ENCODE measurements at places on chromosomes 5 and 9.

GRCh38 chr5:148970228-148970627, 92.6 kb downstream of the SH3TC2 start:
- DNase-seq = peak; percentile 59

DNA sequence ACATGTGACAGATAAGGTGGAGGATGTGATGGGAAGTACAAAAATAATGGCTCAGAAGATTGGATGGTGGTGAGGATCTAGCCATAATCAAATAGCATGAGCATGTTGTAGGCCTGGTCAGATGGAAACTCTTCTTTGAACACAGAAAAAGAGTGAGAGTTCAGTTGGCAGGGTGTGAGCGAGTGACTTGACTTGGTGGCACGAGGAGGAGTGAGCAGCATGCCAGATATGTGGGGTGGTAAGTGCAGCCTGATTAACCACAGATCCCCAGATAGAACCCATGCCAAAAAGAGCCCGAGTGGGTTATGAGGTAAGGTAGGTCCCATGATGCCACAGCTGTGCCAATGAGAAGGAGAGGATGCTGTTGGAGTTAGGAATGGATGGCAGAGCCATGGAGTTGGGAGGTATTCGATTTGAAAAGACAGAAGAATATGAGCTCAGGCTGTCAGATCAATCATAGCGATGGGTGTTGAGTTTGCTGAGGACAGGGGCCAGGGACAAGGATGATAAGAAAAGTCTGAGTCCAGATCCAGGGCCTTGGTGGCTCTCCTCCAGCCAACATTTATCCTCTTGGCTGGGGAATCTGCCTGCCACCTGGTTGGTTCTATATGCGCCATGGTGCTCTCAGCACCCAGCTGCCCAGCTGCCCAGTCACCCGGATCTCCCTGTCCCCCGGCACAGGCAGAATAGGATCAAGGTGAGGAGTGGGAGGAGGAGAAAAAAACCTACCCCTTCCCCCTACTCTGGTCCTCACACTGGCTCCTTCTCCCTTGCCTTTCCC, 16.5 kb downstream of the GARNL3 start:
- DNase-seq = no peak

DNA sequence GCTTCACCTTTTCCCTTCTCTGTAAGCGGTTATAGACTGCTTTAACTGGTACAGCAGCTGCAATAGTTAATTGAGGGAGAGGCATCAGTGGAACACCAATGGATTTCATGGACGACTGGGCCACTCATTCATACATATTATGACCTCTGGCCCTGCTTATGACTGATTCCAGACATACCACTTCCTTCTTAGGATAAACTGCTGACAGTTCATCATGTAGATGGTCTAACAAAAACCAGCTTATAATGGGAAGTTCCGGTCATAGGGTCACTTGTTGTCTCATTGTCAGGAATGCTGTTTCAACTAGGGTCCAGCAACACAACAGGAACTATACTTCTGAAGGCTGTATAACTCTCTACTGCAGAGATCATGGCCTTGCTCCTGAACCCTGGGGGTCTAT, 265.2 kb upstream of the RASA1 start:
- no peak for DNase-seq

- DNase-seq = no peak
Measured at GRCh38 chr9:121622387-121623203, 28.8 kb upstream of the DAB2IP start.

- DNase-seq = peak; percentile 51
Measured at GRCh38 chr5:149432911-149433401, 53.9 kb upstream of the IL17B start.

- DNase-seq = no peak
Measured at GRCh38 chr9:91486699-91487497, 63.3 kb upstream of the NFIL3 start.

GRCh38 chr9:79700607-79701360, 129.0 kb downstream of the TLE4 start:
- no peak for DNase-seq

DNA sequence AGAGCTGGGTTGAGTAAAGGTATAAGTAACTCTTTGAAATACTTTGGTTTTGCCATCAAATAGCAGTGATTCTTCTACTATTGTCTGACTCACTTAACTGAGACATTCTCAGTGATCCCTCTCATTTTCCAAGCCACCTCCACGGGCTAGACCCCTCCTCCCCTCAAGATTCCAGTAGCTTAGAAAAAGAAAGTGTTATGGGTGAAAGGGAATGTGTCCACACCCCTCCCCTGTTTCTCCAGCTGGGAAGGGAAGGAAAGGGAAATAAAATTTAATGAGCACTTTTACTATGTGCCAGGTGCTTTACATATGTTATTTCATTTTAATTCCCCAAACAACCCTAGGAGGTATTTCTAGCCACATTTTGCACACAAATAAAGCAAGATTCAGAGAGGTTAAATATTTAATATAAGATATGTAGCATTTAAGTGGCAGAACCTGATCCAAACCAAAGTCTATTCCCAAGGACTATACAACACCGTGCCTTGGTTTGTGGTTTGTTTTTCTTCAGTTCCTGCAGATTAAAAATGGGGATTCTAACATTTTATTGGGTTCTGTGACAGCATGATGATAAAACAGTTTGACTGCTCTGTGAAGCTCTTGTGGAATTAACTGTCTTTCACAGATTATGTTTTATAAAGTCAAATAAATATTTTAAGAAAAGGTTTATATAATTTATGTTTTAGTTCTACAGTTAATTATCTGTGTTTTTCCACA, 135.9 kb downstream of the ZSWIM6 start:
- DNase-seq = peak; percentile 74

DNA sequence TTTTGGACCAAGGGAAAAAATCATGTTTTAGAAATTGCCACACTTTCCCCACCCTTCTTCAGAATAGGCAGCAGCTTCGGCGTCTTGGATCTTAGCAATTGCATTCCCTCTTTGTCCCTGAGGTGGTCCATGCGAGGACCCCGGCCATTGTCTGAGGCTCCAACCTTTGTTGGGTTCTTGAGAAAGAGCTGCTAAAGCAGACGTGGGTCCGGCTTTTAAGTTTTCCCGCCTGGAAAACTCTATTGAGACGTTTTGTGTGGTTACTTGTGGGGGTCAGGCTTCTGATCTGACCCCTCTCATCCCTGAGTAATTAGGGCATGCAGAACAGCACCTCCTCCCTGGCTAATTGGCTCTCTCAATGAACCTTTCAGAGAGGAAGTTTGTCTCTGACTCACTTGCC, 509.6 kb upstream of the TNC start:
- DNase-seq = no peak

GRCh38 chr5:96566833-96567587, 95.2 kb upstream of the CAST start:
- DNase-seq = no peak

DNA sequence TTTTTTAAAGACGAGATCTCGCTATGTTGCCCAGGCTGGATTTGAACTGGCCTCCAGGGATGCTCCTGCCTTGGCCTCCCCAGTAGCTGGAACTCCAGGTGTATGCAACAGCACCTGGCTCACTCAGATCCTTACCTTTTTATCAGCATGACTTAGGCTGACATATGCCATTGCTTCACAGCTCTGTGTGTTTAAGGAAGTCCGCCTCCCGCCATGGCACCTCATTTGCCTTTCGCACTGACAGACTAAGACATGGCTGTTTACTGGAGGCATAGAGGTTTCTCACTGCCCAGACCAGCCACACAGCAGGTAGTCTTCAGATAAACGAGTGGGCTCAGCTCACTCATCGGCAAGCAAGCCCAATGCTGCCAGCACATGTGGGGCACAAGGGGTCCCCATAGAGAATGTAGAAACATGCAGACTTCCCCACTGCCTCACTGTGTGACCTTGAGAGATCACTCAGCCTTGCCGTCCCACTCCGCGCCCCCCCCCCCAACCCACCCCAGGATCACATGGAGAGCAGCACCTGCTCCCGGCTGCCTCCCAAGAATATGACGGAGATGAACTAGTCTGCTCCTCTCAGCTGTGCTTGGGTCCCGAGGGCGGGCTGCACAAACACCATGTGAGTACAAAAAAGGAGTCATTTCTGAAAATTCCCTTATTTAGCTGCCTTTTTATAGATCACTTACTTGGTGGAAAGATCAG, 62.8 kb downstream of the DCP2 start:
- no peak for DNase-seq

GRCh38 chr9:128375865-128376264, 4.7 kb downstream of the URM1 start:
- DNase-seq = no peak

DNA sequence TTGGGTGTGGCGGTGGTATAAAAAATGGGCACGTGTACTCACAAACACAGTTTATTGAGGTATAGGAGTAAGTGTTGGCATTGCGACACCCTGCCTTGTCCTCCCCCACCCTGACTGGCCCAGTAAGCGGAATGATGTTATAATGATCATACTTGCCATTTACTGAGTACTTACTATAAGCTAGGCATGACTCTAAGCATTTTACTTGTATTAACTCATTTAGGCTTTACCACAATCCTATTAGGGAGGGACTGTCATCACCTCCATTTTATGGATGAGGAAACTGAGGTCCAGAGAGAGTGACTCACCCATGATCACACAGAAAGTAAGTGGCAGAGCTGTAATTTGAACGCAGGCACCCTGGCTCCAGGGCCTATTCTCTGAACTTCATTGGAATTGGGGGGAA, 2.3 kb downstream of the SMIM3 start:
- no peak for DNase-seq

DNA sequence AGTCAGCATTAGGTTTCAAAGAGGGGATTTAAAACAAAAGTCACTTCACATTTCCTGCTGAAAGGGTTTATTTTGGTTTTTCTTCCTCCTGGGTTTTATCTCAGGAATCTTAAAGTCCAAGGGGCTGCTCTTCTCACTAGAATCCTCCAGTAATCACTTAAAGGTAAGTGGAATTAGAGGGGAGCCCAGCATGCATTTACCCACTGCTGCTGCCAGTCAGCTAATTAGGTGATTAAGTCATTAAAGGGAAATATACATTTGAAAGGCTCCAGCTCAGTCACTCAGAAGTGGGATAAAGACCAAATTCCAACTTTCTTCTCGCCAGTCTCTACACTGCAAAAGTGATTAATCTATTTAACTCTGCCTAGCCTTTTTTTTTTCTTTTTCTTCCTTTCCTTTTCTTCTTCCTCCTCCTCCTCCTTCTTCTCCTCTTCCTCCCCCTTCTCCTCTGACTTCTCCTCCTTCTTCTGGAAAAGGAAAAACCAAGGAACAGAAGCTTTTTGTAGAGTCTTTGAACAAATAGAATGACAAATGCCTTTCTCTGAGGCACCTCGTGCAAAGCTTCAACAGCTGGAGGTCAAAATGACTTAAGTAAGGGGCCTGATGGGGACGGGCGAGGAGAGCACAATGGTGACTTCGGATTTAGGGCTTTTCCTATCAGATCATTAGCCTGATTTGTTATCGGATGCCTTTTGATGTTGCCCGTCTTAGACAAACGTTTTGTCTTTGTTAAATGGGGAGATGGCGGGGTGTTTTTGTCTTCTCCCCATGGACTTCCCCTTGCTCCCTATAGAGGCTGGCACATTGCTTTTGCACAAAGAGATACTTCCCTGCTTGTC, 617.6 kb downstream of the IRX1 start:
- no peak for DNase-seq

GRCh38 chr9:82295181-82295580, 306.6 kb downstream of the SPATA31D1 start:
- DNase-seq = no peak

GRCh38 chr5:126446498-126447224, 23.5 kb downstream of the GRAMD2B start:
- peak; percentile 66 for DNase-seq

GRCh38 chr5:167576126-167576525, 715.3 kb upstream of the WWC1 start:
- DNase-seq = no peak

DNA sequence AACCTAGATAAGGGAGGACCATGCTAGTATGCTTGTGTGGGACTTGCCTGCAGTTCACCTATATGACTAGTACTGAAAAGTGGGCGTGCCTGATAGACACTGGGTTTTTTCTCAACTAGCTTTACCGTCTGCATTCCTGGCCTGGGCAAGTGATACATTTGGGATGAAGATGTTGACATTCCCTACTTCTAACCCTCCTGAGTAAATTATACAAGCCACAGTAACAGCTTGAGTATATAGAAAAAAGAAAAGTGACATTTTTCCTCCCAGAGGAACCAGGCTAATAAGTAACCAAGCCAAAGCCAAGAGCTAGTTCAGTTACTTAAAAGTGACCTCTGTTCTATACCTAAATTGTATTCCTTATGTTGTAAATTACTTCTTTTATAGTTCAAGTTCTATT, 153.8 kb upstream of the CYLC2 start:
- no peak for DNase-seq

DNA sequence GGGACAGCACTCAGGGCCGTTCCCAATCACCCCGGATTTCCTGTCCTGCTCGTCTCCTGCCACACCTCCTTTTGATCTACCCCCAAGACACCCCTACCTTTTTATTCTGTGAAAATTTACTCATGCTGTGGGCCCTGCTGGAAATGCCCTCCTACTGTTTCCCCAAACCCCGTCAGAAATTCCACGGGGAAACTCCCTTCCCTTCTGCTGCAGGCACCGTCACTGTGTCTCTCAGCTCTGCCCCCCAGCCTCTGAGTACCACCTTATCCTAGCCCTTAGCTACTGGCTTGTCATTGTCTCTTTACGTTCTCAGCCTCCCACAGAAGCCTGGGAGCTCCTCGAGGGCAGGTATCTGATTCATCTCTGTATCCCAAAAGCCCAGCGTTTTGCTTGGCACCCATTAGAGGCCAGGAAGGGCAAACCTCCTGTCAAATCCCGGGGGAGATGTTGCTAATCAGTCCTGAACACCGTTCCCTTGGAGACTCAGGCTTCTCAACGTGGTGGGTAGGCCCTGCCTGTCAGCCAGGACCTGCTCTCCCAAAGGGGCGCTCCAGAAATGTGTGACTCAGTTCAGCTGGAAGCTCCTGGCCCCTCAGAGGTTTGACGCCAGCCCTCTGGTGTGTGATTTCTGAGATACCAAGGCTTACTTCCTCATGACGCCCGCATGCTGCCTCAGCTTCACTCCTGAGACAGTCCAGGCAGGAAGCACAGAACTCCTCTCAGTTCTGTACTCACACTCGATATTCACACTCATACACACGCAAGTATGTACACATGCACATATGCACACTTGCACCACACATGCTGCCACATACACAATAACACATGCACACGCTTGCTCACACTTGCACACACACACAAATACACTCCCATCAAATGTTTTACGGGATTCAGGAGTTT, 50.7 kb upstream of the GRHPR start:
- DNase-seq = no peak

DNA sequence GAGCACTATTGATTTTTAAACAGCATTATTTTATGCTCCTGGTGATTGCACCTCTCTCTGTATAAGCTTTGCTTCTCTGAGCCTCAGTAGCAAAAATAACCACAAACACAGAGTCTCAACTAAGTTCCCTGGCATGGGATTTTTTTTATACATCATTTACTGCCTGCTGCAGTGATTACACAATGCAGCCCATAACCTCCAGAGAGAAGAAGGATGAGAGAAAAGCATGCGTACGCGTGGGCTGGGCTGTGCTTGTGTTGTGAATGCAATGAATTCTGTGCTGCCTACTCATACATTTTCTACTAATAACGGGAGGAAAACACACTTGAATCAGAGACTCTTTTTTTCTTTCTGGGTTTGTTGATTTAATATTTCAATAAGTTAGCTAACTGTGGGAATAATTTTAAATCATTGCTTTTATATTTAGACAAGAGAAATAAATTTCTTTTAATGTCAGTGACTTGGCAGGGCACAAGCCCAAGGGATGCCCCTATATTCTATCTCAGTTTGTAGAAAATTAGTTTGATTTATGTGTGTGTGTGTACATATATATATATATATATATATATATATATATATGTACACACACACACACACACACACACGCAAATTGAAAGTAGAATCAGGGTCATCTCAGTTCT, 351.5 kb downstream of the MED10 start:
- DNase-seq = no peak

GRCh38 chr9:105275111-105275510, 30.7 kb downstream of the SLC44A1 start:
- DNase-seq = no peak

Measured in SJSA1 (cell line).